Activated T-helper 17 cell treated with anti-CD3 and anti-CD28 coated beads, Interleukin-2, amount 50 U/mL, for 72 hours (primary cell): ENCODE measurements at places on chromosomes 5 and 9. TPM values are rescaled to one million over a fixed set of nuclear protein-coding genes. Genes with fewer than 3 reads are reported as not detected.

GRCh38 chr5:40093550-40093949 is 586.2 kb upstream of the PTGER4 start:
- H3K4me1 ChIP-seq, result no peaks in the 10 kb centered on the region
- H3K27me3 ChIP-seq, result peaks cover 3% of the 10 kb centered on the region
- H3K36me3 ChIP-seq, result no peaks in the 10 kb centered on the region
- H3K4me3 ChIP-seq, result no peak overlapping the region
- no peak for ATAC-seq

DNA sequence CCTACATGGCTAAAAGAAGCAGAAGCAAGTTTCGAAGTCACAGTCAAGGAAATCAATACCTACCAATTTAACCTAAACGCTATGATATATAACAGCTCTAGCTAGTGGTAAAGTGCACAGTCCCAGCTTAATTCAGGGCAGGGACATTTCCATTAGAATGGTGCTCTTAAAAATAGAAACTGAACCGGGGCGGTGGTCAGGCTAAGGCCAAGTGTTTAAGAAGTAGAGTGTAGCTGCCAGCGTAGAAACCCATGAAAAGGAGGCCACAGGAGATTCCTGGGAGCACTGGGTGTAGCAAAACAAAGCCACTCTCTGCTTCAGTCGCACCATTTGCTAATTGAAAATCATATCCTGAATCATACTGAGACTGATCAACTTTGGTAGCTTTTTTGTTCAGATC is 28.8 kb downstream of the PPIC start:
- H3K4me1 ChIP-seq, result no peaks in the 10 kb centered on the region
- no peaks in the 10 kb centered on the region for H3K27me3 ChIP-seq
- no peaks in the 10 kb centered on the region for H3K36me3 ChIP-seq
- no peak overlapping the region for H3K4me3 ChIP-seq
- H3K27ac ChIP-seq, result no peak overlapping the region
- no peak for ATAC-seq

DNA sequence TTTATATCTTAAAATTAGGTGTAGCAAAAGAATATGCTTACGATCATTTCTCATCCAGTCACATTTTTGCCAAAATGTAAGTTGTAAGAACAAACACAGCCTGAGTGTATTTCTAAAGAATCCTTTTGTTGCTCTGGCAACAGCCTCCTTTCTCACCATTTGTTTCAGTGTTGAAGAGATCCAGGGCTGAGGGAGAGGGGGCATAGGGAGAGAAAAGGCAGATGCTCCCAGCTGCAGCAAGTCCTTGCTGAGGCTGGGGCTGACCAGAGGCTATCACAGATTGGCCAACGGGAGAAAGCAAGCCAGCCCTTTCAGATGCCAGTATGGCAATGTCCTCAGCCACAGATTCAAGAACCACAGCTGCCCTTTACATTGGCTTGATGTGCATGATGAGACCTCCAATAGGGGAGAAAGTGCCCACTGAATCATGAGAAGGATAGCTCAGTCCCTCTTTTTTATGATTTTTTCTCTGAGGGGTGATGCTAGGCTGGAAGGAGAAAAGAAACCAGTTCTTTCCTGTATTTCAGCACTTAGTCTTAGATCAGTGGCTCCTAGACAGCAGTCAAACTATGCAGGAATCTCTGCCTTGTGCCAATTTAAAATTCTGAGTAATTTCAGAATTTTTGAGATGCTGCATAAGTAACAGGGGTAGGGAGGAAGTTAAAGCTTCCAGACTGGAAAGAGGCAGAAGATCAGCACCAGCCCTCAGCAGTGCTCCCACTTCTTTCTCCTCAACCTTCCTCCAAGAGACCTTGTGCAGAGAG is 142.1 kb downstream of the LHFPL2 start:
- peaks cover 3% of the 10 kb centered on the region for H3K4me1 ChIP-seq
- peaks cover 35% of the 10 kb centered on the region for H3K27me3 ChIP-seq
- no peak overlapping the region for H3K4me3 ChIP-seq

DNA sequence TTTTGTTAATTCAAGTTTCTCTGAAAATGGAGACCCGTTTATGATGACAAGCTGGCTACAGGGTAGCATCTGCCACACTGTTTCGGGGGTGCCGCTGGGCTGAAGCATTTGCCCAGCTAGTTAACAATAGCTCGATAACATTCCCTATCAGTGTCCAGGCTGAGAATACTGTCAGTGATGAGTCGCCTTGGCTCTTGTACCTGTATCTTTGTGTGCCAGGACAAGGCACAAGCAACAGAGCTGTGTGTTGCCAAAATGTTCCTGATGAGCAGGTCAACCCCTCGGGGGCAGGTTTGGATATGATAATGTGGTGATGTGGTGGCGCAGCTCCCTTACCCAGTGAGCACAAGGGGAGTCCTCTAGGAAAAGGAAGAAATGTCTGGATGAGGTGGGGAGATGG is 7.0 kb downstream of the TGFBI start:
- no peaks in the 10 kb centered on the region for H3K27me3 ChIP-seq
- peaks cover 24% of the 10 kb centered on the region for H3K4me1 ChIP-seq
- H3K4me3 ChIP-seq, result peak overlapping the region; percentile 71
- H3K27ac ChIP-seq, result peak overlapping the region; percentile 87

- H3K4me1 ChIP-seq, result peaks cover 6% of the 10 kb centered on the region
- H3K36me3 ChIP-seq, result no peaks in the 10 kb centered on the region
- H3K27ac ChIP-seq, result no peak overlapping the region
Observed at GRCh38 chr9:93205045-93205768, 21.3 kb downstream of the WNK2 start.

DNA sequence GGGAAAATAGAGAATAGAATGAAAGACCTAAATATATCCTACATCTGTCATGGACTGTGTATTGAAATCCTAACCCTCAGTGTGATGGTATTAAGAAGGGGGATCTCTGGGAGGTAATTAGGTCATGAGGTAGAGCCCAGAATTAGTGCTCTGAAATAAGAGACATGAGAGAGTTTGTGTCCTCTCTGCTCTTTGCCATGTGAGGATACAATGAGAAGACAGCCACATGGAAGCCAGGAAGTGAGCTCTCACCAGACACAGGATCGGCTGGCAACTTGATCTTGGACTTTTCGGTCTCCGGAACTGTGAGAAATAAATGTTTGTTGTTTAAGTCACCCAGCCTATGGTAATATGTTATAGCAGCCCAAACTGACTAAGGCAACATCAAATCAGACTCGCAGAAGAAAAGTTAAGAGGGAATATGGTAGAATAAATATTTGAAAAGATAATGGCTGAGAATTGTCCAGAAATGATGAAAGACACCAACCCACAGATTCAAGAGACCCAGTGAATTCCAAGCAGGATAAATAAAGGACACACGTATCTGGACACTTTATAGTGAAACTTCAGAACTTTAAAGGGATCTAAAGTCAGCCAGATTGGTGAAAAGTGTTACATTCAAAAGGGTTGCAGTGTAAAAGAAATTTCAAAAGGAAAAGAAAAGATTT is 12.7 kb upstream of the SLC36A1 start:
- H3K27me3 ChIP-seq, result peaks cover 19% of the 10 kb centered on the region
- no peak overlapping the region for H3K4me3 ChIP-seq
- H3K36me3 ChIP-seq, result no peaks in the 10 kb centered on the region
- no peak for ATAC-seq
- H3K27ac ChIP-seq, result no peak overlapping the region

GRCh38 chr9:19812194-19812593 is 23.4 kb upstream of the SLC24A2 start:
- H3K4me1 ChIP-seq, result peaks cover 3% of the 10 kb centered on the region
- peaks cover 16% of the 10 kb centered on the region for H3K27me3 ChIP-seq
- no peak overlapping the region for H3K27ac ChIP-seq
- no peak overlapping the region for H3K4me3 ChIP-seq
- no peak for ATAC-seq

DNA sequence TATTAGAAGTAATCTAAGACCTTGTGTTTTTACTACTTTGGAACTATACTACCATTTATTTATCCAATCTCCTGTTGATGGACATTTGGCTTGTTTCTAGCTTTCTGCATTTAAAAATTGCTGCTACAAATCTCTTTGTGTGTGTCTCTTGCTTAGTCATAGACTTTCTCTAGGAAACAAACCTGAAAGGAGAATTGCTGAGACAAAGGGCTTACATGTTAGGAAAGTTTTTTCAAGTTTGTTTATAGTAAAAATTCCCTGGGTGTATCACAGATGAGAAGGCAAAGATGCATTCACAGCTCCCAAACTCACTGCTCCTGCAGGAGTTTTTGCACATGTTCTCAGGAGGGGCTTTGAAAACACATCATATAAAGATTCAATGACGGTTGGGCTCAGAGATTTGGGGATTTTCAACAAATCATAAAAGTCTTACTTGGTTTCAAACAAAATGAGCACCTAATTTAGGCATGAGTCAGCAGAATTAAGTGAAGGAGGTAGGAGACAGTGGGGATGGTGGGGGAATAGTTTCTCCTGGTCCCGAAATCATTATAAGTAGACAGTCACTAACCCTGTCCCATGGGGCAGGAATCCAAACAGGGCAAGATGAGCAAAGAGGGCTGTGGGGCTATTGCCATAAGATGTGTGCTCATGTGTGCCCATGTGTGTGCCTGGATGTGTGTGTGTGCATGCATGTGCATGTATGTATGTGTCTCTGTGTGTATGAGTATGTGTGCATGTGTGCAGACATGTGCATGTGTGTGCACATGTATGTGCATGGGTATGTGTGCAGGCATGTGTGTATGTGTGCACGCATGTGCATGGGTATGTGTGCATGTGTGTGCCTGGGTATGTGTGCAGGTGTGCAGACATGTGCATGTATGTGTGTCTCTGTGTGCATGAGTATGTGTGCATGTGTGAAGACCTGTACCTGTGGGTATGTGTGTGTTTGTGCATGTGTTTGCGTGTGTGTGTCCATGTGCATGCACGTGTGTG is 43.4 kb upstream of the S1PR3 start:
- peaks cover 19% of the 10 kb centered on the region for H3K27me3 ChIP-seq
- no peaks in the 10 kb centered on the region for H3K36me3 ChIP-seq
- H3K4me1 ChIP-seq, result peaks cover 6% of the 10 kb centered on the region
- H3K27ac ChIP-seq, result no peak overlapping the region
- ATAC-seq, result no peak

GRCh38 chr5:146630472-146630871 is 114.5 kb upstream of the GPR151 start:
- no peak for ATAC-seq
- H3K4me1 ChIP-seq, result peaks cover 4% of the 10 kb centered on the region
- no peak overlapping the region for H3K4me3 ChIP-seq
- H3K36me3 ChIP-seq, result peaks cover 5% of the 10 kb centered on the region
- no peaks in the 10 kb centered on the region for H3K27me3 ChIP-seq
- H3K27ac ChIP-seq, result no peak overlapping the region

GRCh38 chr5:132493821-132494220 is 3.2 kb upstream of the IRF1 start:
- H3K36me3 ChIP-seq, result peaks cover 26% of the 10 kb centered on the region
- peak overlapping the region; percentile 72 for H3K4me3 ChIP-seq
- H3K27me3 ChIP-seq, result no peaks in the 10 kb centered on the region
- H3K4me1 ChIP-seq, result peaks cover 26% of the 10 kb centered on the region
- peak overlapping the region; percentile 94 for H3K27ac ChIP-seq

DNA sequence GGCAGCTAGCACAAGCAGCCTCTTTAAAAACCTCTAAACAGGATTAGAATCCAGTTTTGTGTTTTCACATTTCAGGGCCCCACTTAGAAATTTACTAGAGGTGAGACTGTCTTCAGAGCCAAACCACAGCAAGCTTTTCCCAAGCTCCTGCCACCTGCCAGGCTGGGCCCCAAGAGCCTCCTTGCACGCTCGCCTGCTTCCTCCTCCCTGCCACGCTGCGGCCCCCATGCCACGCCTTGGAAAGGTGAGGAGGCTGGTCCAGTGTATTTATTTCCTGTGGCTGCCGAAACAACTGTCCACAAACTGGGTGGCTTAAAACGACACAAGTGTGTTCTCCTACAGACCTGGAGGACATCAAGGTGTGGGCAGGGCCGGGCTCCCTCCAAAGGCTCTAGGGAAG is 43.4 kb downstream of the NKX2-5 start:
- no peaks in the 10 kb centered on the region for H3K4me1 ChIP-seq

GRCh38 chr5:152262667-152263066 is 142.4 kb downstream of the NMUR2 start:
- peaks cover 19% of the 10 kb centered on the region for H3K27me3 ChIP-seq
- no peak for ATAC-seq
- no peak overlapping the region for H3K27ac ChIP-seq
- no peaks in the 10 kb centered on the region for H3K36me3 ChIP-seq
- H3K4me1 ChIP-seq, result no peaks in the 10 kb centered on the region

GRCh38 chr5:173615884-173616576 is 420 bp downstream of the BOD1 start:
- H3K27me3 ChIP-seq, result no peaks in the 10 kb centered on the region
- peak overlapping the region; percentile 97 for H3K27ac ChIP-seq
- ATAC-seq, result peak; percentile 53
- H3K36me3 ChIP-seq, result peaks cover 43% of the 10 kb centered on the region

DNA sequence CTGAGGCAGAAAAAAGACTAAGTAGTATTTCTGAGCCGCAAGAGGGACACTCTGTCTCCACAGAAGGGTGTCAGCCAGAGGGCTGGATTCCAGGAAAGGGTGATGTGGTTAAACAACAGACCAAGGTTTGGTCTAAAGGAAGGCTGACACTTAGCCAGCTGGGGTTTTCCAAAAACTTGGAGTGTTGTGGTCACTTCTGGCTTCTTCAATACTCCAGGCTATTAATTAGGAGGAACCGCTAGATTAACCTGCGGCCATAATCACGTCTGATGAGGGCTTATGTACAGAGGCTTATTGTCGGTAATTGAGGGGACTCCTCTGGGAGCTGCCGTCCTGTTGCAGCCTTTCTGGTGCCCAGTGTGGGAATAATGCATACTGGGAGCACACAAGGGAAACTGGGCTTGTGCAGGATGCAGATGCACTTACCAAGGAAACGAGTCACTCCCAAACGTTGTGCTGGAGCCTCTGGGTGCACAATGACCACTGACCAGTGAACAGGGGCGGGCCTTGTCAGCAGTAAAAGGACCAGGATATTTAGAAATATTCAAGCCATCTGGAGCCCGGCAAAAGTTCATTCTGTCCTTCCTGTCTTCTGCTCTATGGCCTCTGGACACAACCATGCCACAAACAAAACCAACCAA is 70.2 kb upstream of the TUT7 start:
- H3K4me1 ChIP-seq, result no peaks in the 10 kb centered on the region
- H3K4me3 ChIP-seq, result no peak overlapping the region
- ATAC-seq, result no peak
- H3K36me3 ChIP-seq, result no peaks in the 10 kb centered on the region
- peaks cover 7% of the 10 kb centered on the region for H3K27me3 ChIP-seq

DNA sequence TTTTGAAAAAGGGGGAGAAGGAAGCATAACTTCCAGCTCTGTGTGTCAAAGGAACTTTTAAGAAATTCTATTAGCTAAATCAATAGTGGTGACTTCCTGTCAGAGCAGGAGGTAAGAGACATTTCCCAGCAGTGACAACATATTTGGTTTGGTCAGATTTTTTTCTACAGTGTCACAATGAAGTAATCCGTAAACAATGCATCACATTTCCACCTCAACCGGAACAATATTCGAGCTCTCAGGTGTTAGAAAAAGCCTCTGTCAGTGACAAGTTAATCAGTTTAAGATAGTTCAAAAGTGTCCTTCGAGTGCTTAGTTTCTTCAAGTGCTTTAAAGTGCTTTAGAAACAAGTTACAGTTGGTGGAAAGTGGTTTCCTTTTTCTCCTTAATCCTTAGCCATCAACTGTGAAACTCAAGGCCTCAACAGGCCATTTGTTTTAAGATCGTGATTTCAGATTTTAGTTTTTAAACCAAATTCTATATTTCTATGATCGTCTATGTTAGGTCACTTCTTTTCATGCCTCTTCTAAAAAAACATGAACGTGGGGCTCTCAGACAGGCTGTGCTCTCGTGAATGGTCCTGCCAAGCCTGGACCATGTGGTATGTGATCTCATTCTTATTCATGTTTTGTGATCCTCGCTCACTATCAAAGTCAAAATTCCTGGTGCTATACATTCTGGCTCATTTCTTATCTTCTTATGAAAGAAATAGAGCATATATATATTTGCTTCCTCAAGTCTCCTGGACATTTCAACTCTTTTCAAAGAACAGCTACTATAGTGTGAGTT is 181.9 kb upstream of the HMHB1 start:
- no peak overlapping the region for H3K27ac ChIP-seq
- no peaks in the 10 kb centered on the region for H3K27me3 ChIP-seq
- no peak for ATAC-seq

TIGD6 gene
- total RNA-seq, result 2.4 TPM

RABL6 gene
- total RNA-seq, result 108 TPM

CNTNAP3B gene
- not detected for total RNA-seq

PNPLA7 gene
- 5.1 TPM for total RNA-seq
